ENCODE measurements at places on chromosomes 5 and 9.

GRCh38 chr5:58019614-58020013, 440.3 kb downstream of the PLK2 start:
- DNase-seq = no peak

GRCh38 chr5:121693864-121694263, 157.8 kb upstream of the FTMT start:
- DNase-seq = no peak

GRCh38 chr5:145101246-145101645, 733.9 kb downstream of the PRELID2 start:
- no peak for DNase-seq

DNA sequence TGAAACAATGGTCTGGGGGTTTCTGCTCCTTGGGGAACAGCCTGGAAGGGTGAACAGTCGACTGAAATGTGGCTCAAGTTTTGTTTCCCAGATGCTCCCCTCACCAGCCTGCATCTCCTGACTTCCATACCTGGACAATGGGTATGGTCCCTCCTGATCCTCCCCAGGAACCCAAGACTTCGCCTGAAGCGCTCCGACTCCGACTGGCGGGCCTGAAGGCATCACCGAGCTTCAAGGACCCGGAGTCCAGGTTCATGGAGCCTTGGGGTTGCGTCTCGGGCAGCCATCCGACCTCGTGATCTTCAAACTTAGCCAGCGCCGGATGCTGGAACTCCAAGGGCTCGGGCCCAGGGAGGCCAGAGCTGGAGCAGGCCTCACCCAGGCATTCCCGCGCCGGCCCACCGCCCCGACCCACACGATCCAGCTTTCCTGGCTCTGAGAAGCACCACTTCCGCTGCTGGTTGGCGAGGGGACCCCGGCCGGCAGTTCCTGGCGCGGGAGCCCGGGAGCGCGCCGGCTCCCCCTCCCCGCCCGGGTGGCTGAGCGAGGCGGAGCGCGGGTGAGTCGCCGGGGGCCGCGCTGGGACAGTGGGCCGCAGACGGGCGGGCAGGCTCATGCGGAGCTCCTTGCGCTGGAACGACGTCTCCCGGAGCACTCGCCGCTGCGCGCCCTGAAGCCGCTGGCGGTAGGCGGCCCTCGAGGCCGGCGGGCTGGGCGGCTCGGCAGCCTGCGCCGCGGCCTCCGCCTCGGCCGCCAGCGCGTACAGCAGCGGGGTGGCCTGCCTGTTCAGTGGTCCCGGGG, 5.2 kb downstream of the SHROOM1 start:
- no peak for DNase-seq

GRCh38 chr9:80504601-80505230, 933.0 kb downstream of the TLE4 start:
- DNase-seq = no peak

GRCh38 chr9:111258209-111258874, 71.7 kb downstream of the OR2K2 start:
- DNase-seq = no peak

GRCh38 chr5:132370181-132370970, 866 bp downstream of the SLC22A5 start:
- no peak for DNase-seq

GRCh38 chr5:67435032-67435431, 238.4 kb upstream of the CD180 start:
- DNase-seq = no peak

DNA sequence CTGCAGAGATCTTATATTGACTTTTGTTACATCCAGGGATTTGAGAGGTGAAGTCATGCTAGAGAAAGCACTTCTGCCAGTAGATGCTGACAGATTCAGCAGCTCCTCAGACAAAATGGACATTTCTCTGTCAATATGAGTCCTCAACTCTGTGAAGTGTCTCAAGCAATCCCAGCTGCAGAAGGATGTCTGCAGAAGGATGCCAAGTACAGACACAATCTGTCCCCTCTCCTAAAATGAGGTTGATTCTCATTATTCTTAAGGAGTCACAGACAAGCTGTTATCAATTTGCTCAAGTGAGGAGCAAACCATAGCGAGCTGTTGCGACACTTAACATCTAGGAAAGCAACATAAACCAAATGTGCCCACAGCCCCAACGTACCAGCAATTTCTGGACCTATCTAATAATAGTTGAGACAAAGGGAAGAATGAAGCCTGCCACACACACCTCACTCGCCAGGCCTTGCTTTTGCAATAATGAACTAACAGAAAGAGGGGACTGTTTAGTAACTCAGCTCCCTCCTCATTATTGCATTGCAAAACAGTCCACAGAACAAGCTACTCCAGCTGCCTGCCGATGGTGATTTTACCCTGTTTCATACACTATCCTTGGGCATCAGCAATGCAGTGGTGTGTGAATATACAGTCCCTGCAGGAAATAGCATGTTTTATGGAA, 364.2 kb upstream of the PDE4D start:
- no peak for DNase-seq

DNA sequence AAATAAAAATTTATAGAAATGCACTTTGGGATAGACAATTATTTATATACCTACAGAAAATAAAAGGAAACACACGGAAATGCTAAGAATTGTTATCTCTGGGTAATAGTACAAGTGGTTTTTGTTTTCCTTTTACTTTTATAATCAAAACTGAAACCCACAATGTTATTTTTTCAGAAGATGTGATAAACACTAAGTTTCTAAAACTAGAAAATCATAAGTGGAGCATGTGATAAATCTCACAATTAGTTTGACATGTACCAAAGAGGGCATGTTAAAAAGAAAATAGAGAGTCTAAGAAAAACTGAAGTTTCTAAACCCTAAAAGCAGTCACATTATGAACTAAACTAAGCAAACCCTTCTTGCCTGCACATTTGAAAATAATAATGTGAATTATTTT, 61.1 kb downstream of the OXCT1 start:
- no peak for DNase-seq

GRCh38 chr5:75028090-75028489, 24.3 kb downstream of the GCNT4 start:
- no peak for DNase-seq

GRCh38 chr5:137128012-137128411, 371.1 kb downstream of the SPOCK1 start:
- no peak for DNase-seq

DNA sequence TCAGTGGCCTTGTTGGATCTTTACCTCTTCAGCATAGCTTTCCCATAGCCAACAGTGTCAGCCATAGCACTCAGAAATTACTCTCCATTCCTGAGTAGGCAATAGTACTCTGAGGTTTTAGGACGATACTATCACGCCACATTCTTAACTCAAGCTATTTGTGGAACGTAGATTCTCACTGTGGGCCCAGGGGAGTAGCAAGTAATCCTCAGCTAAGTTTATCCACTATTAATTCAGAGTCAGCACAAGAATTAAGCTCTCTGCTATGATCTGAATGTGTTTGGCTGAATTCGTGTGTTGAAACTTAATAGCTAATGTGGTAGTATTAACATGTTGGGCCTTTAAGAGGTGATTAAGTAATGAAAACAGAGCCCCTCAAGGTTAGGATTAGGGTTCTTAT, 858.8 kb upstream of the NUDT12 start:
- no peak for DNase-seq

DNA sequence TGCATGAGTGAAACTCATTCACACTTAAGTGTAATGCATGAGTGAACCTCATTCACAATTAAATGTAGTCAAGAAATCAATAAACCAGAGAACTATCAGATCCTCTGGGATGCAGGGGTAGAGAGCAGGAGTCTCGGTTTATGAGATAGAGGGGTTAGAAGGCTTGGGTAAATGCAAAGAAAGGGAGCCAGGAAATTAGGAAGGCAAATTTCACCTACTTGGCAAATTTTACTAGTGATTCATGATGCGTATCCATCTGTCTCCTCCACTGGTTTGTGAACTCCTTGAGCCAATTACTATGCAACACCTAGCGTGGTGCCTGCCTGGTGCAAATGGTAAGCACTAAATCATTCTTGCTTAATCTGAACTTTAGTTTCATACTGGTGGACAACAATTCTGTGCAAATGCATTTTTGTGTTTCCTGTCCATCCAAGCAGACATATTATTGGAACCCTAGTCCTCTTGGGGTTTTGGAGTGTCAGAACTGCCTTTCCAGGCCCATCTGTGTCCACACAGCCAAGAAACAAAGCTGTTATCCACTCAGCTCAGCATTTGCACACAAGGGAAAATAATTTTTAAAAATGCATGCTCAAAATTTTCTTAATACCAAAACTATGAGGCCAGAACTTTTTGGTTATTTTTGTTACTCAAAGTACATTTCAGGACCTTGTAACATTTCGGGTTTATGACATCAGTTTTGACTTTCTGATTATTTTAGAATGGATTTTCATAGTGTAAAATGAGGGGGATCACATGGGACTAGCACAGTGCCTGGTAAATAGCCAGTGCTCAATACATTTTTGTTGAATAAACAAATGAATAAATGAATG, 5.2 kb downstream of the HAPLN1 start:
- DNase-seq = no peak

- no peak for DNase-seq
Measured at GRCh38 chr5:142600611-142601358, 85.1 kb downstream of the FGF1 start.

GRCh38 chr5:139495638-139496435, 13.3 kb upstream of the STING1 start:
- no peak for DNase-seq

GRCh38 chr9:109941771-109942170, 161.8 kb downstream of the PALM2AKAP2 start:
- no peak for DNase-seq

- DNase-seq = no peak
Measured at GRCh38 chr9:77981332-77981731, 50.3 kb downstream of the GNAQ start.

DNA sequence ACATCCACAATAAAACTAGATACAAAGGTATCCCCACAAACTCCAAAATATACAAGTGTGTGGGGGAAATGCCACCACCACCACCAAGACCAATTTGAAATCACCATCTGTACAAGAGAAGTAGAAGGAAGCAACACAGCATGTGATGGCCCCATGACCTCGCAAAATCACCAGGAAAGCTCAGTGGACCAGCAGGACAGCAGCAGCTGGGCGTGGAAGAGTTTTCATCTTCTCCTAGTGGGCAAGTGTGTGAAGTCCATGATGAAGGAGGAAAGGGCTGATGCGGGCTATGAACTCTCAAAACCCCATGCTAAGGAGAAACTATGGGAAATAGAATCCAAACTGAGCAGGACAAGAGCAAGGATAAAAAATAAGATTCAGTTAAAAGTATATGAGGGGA, 58.1 kb downstream of the GOLPH3 start:
- no peak for DNase-seq

DNA sequence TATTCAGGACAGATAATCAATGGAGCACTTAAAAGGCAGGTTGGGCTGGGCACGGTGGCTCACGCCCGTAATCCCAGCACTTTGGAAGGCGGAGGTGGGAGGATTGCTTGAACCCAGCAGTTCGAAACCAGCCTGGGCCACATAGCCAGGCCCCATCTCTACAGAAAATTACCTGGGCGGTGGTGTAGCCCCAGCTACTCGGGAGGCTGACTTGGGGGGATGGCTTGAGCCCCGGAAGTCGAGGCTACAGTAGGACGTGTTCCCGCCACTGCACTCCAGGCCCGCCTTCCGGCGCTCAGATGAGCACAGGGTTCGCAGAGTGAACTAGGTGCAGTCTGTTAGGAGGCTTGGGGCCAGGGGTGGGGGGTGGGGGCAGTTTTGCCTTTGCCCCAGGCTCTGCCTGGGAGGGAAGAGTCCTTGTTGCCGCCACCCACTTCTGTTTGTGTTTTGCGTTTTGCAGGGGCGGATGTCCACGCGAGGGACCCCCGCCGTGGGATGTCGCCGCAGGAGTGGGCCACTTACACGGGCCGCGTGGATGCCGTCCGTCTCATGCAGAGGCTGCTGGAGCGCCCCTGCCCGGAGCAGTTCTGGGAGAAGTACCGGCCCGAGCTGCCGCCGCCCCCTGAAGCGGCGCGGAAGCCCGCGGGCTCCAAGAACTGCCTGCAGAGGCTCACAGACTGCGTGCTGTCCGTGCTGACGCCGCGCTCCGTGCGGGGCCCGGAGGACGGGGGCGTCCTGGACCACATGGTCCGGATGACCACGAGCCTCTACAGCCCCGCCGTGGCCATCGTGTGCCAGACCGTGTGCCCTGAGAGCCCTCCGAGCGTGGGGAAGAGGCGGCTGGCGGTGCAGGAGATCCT, 85.2 kb downstream of the ANKRD33B start:
- DNase-seq = no peak

DNA sequence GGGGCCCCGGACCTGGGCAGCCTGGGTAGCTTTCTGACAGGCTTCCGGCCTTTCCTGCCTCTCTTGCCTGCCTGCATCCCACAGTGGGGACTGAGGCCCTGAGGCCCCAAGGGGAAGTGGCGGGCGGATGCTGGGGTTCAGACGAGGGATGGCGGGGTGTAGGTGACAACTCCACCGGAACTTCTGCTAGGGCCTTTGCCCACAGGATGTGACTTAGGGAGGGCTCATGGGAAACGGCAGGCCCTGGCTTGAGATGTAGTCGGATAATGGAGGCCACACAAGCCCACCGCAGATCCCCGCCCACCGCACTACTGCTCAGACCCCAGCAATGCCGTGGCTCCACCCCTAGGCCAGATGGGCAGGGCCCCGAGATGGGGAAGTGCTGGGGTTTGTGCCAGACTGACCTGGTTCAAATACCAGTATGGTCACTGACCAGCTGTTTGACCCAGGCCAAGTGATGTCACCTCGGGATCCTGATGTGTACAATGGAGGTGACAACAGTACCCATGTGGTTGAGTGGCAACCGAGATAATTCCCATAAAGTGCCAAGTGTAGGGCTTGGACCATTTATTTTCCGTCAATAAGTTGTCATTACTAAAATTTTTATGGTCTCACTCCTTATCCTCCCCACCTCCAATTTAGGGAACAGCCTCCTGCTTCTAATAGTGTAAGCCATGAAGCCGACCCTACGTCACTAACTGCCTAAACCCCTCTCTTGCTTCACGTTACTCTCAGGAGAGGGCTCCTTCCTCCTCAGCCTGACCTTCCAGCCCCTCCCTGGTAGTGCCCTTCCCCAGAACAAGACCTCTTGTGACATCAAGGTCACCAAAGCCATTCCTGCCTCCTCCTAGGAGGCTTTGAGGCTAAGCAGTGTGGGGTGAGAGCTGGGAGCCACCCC, 2.5 kb upstream of the CDK9 start:
- DNase-seq = peak; percentile 91

DNA sequence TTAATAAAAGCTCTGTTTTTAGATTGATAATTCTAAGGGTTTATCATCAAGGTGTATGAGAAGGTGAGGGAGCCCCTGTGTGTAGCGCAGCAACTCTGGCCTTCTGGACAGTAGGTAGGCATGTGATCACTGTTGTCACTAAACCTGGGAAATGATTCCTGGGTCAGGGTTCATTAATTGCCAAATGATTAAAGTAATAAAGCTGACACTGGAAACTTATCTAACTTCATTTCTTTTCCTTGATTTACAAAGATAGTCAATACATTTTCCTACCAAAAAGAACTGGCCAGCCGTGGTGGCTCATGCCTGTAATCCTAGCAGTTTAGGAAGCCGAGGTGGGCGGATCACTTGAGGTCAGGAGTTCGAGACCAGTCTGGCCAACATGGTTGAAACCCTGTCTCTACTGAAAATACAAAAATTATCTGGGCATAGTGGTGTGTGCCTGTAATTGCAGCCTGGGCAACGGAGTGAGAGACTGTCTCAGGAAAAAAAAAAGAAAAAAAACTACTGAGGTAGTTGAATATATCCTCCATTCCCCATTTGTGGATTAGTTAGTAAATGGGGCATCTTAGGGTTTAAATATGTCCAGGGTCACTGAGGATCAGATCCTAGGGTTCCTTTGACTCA, 2.4 kb downstream of the EHMT1 start:
- DNase-seq = no peak
